Left forelimb (tissue), 1 donor: ENCODE measurements at places on chromosomes 11 and 22.

- DNase-seq, result no peak
Measured at GRCh38 chr11:113274713-113275582, 39.4 kb upstream of the TTC12 start.

- no peak for DNase-seq
Measured at GRCh38 chr11:17864478-17864941, 129.9 kb downstream of the KCNC1 start.

GRCh38 chr11:123494195-123495050 is 64.4 kb downstream of the GRAMD1B start:
- no peak for DNase-seq

GRCh38 chr11:95296621-95297025 is 65.6 kb upstream of the SESN3 start:
- DNase-seq, result no peak

GRCh38 chr11:134565343-134565891 is 153.4 kb upstream of the B3GAT1 start:
- DNase-seq, result peak; percentile 46

- no peak for DNase-seq
Measured at GRCh38 chr11:93532281-93532789, 10.9 kb downstream of the SMCO4 start.

- no peak for DNase-seq
Measured at GRCh38 chr11:33089776-33090175, 50.4 kb downstream of the TCP11L1 start.

GRCh38 chr11:127925475-127925874 is 661.9 kb downstream of the ETS1 start:
- no peak for DNase-seq

- DNase-seq, result no peak
Measured at GRCh38 chr11:69283446-69283845, 10.5 kb upstream of the MYEOV start.

- no peak for DNase-seq
Measured at GRCh38 chr11:60511393-60511792, 3.8 kb upstream of the MS4A13 start.
